Activated naive CD8-positive, alpha-beta T cell treated with anti-CD3 and anti-CD28 coated beads, Interleukin-2, amount 10 ng/mL, durations not matched to agents 7 days and 5 days (primary cell): ENCODE measurements at places on chromosomes 2 and 18. TPM values are rescaled to one million over a fixed set of nuclear protein-coding genes. Genes with fewer than 3 reads are reported as not detected.

DNA sequence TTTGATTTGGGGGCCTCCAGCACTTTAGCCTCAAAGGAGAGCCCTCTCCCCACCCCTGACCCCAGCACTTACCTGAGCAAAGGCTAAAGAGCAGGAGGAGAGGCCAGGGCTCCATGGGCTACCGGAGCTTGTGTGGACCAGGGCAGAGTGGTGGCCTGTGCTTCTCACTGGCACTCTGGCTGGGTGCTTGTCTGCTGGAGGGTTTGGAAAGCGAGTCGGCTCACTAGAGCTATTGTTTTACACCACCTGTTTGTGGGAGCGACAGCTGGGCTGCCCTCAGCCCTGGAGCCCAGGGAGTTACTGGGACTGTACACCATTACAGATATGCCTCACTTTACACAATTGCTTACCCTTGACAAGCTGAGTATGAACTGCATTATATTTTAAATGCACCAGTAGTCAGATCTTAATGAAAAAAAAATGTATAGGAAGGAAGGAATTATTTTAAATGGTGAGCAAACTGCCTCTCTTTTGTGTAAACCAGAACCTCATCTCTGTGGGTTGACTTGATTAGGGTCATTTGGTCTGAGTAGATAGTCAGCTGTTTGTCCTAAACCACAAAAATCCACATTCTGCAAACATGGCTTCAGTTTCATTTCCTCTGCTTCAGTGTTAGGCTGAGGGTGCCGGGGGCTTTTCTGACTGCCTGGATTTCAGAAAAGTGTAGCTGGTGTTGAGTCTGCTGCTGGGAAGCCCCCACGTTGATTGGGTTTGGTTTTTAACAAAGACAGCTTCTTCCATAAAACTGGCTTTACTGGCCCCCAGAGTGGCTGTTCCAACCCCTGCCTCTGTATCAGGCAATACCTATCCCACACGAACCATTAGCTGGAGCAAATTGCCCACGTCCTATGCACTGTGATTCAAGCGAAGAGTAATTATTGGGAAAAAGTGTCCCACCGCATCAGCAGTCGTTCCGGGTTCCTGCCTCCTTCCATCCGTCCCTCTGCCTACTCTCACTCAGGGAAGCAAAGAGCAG lies at the start of gene CHRNA1:
Gene CHRNA1, minus strand, starts transcription at position 193 of the 976 bp plus-strand sequence. Its CDS starts 78 bp downstream, at position 115.
- no peak for DNase-seq

GRCh38 chr18:12520442-12520992 lies 112.8 kb downstream of the PRELID3A start:
- no peak for DNase-seq

GRCh38 chr2:234997389-234997788 lies 45.6 kb downstream of the SH3BP4 start:
- no peak for DNase-seq

GRCh38 chr18:7857562-7857961 lies 290.4 kb downstream of the PTPRM start:
- DNase-seq, result no peak

GRCh38 chr2:64007924-64008323 lies 11.3 kb downstream of the VPS54 start:
- DNase-seq, result no peak

EFHD1 gene
- total RNA-seq, result 8.8 TPM

CCDC85A gene
- total RNA-seq, result not detected

GLI2 gene
- total RNA-seq, result 1.9 TPM

DCC gene
- total RNA-seq, result not detected
